Stimulated activated CD4-positive, alpha-beta T cell treated with anti-CD3 and anti-CD28 coated beads, Interleukin-4, amount 100 ng/mL, for 24 hours (primary cell): ENCODE measurements at places on chromosomes 11 and 22.

- DNase-seq, result no peak
These were observed 75.9 kb downstream of the PHF21B start for GRCh38 chr22:44933666-44934453.

DNA sequence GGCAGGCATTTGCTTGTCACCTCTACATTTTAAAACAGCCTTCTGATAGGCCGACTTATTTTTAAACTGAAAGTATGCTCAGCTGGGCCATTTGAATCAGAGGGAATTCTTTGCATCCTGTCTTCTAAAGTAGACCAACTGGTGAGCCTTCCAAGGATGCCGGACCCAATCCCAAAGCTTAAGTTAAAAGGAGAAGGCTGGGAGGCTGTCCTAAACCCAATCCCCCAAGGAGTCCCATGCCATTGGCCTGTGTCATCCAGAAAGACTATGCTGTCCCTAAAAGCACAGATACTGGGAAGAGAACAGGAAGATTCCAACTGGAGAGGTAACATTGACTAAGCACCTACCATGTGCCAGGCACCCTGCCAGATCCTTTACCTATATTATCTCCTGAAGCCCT is 18.0 kb downstream of the TENM4 start:
- no peak for DNase-seq

- no peak for DNase-seq
These were observed 13.6 kb downstream of the MAFF start for GRCh38 chr22:38215156-38216038.

DNA sequence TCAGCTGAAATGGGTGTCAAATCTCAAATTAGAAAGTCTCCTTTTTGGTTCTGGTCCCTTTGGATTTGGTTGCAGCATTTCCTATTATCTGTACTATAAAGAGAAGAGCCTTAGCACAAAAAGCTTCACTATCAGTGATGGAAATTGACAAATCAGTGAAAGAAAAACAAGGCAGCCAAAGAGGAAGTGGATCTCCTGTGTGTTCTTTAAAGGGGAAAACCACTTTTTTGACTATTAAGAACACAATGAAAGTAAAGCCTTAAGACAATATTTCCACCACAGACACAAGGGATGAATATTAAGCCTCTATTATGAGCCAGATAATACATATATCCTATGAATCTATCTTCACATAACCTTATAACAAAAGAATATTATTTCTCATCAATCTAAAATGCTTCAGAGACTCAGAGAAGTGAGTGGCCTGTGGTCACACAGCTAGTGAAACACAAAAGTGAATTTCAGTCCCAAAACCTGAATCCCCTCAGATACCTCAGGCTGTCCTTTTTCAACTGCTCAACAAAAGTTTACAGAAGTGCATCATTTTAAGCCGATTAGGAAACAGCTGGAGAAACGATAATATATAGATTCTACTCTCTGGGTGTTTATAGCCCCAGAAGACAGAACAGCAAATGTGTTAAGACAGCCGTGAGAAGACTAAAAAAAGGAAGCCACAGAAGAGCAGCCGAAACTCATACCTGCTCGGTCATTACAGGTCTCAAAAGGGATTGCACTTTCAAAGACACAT is 24.4 kb upstream of the FSHB start:
- no peak for DNase-seq

DNA sequence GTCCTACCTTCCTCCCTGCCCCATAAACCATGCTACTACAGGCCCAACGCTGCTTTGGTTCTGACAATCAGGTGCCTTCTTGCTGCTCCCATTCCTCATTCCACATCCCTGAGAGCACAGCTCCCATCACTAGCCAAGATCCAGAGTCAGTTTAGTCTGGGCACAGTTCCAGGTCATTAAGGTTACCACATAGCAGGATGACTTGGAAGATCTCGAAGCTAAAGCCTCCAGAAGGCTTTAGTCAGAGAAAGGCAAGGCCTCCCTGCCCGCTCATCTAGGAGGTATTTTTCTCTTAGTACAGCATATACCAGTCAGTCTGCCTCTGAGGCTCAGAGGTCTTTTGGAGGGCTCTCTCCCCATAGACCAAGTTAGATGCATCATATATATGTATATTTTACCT is 30.3 kb downstream of the TRIM66 start:
- DNase-seq, result no peak

DNA sequence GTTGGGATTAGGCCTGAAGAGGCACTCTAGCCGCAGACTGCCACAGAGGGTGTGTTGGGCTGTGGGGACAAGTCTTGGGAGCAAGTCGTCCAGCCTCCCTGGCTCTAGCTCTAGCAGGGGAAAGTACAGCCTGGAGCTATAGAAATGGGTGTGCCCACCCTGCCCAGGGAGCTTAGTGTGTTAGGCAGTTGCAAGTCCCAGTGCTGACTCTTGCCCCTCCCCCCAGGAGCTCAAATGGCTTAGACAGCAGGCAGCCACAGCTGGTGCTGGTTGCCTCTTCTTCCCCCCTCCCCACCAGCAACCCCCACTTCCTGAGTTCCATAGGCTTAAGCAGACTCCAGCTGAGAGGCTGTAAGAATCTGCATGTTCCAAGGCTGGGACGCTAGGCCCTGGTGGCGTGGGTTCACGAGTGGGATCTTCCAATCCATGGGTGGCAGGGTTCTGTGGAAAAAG is 61.2 kb downstream of the GUCY1A2 start:
- no peak for DNase-seq

DNA sequence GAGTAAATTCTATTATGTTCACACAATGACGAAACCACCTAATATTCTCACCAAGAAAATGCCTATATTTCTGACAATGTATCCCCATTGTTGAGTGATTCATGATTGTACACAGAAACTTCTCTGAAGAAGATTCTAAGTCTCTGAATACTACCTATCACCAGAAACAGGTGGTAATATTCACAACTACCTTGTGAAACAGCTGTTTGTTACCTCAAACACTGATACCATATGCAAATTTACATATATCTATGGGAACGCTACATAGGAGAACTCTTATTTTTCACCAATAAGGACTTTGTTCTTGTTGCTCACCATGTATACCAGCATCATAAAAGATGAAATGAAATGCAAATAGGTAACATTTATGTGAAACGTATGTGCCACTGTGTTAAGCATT is 59.3 kb downstream of the PDGFD start:
- DNase-seq, result no peak

DNA sequence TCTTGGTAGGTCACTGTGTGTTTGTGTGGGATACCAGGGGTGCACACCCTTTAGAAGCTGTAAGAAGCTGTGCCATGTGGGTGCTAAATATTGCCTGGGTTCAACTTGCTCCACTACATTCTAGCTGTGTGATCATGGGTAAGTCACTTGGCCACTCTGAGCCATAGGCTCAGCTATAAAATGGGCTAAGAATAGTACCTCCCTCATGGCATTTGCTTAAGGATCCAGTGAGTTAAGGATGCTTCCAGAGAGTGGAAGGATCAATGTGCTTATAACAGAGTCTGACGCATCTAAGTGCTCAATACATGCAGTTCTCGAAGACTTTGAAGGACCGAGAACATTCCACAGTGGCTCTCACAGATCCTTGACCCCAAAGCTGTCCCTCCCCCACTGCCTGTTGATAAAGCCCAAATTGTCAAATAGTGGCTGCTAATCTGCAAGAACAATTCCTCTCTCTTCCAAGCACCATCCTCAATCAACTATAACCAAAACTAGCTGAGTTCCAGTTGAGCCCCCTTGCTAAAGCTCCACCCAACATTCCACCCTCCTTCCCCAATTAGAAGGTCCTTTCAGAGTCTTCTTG is 13.2 kb upstream of the TMPRSS6 start:
- DNase-seq, result no peak

DNA sequence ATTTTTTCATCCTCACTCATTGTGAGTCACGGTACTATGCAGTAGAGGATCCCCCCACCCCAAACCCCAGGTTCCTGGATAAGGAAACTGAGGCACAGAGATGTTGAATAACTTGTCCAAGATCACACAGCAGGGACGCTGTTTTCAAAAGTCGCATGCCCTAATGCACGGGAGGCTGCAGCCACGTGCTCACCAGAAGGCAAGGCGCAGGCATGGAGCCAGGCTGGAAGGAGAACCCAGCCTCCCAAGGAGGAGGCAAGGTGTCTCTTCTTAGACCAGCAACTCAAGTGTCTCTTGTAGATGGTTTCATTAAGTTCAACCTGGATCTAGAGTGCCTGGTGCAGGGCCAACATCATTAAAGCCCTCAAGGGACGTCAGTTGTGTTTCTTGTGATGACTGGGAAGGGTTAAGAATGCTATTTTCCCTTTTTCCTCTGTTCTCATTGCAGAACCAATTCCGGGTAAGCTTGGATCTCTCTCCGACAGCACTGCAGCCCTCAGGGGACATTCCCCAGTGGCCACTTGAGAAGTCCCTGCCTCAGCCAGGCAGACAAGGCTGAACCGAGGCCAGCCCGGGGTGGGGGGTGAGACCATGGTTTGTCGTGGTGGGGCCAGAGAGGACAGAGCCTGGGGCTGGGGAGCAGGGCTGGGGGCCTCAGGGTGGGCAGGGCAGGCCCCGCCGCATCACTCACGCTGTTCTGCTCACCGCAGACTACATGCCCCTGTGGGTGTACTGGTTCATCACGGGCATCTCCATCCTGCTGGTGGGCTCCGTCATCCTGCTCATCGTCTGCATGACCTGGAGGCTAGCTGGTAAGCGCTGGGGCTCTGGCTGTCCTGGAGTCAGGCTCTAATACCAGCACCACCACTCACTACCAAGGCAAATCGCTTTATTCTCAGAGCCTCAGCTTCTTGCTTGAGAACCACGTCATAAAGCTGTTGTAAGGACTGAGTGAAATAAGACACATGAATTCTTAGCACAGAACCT is 15.7 kb downstream of the TMEM121B start:
- no peak for DNase-seq
